Left lobe of liver (tissue), 2 donors: ENCODE measurements at places on chromosomes 6 and 20.
A peak's percentile ranks its signal among the peaks of the same experiment; 100 is the strongest.

DNA sequence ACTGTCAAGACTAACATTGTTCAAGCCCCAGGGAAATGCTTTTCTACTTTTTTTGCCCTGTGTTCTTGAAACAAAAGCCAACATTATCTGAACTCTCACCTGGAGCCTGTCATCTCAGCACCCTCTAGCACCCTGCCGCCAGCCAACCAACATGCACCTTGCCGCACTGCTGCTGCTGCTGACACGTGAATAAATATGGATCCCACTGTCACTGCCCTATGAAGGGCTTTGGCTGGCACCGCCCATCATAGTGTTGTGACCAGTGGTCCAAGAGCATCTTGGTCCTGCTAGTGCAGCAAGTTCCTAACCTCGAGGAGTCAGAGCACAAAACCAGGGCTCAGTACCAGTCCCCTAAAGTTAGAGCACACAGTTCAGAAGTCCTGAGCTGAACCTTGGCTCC is 41.6 kb downstream of the CENPW start:
- no peak for DNase-seq

DNA sequence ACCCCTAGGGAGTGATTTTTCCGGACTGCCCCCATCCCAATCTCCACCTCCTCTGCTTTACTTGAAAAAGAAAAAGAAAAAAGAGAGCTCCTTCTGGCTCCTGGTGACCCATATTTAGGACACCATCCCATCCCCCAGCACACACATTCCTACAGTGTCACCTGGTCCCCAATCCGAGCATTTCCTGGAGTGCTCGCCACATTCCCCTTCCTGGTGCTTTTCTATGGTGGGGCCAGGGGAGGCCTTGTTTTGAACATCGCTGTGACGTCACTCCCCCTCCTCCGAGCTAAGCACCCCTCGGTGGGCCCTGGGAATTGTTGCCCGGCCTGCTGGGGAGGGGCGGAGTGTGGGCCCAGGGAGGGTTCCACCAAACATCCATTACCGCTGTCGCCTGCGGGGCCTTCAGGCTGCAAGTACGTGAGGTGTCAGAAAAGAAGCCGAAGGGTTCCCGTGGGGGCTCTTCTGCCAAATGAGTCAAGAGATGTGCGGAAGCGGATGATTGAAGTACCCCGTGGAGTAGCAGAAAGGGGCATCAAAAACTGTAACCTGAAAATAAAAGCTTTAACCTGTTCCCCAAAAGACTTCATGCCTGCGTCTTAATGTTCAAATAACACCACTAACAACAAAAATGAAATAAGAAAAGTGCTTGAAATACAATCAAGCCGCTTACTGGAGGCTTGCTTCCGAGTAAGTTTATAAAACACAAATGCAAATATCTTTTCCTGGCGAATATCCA is 2.8 kb upstream of the FOXC1 start:
- DNase-seq: no peak

DNA sequence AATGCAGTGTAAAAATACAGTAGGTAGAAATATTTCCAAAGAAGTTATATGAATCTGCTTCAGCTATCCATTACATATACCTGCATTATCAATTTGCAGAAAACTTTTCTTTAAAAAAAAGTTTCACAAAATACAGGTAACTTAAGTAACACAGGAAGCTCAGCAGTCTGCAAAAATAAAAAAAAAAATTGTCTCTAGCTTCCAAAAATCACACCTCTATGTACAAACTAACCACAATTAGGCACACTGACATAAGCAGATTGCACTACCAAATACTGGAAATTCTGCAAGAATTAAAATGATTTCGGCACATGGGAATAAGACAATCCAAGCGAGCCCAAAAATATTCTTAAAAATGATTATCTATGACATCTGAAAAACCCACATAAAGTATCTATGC is 41.2 kb downstream of the ME1 start:
- DNase-seq: no peak

DNA sequence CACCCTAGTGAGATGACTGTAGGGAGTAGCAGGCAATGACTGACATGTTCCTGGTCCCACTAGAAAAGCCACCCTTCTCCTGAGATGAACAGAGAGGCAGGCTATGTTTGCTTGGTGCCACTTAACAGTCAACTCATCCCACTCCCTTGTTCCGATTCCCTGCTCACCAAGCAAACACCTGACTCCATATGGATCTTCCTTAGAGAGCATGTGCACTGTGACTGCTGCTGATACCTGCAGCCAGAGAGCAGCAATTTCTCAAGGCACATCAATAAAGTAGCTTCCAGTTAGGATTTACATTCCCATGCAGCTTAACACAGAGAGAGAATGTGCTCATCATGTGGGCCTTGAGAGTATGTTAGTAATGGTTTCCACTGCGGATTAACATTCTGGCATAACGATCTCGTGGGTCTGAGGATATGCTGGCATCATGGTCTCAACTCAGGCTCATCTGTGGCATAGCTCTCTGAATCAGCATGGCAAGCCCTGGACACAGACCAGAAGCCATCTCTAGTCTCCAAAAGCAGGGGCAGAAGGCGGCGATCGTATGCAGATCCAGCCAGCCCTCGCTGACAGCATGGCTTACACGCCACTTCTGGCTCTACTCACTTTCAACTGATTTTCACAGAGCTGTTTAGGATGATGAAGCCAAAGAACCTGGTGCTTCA is 43.9 kb downstream of the ATXN1 start:
- DNase-seq: no peak

DNA sequence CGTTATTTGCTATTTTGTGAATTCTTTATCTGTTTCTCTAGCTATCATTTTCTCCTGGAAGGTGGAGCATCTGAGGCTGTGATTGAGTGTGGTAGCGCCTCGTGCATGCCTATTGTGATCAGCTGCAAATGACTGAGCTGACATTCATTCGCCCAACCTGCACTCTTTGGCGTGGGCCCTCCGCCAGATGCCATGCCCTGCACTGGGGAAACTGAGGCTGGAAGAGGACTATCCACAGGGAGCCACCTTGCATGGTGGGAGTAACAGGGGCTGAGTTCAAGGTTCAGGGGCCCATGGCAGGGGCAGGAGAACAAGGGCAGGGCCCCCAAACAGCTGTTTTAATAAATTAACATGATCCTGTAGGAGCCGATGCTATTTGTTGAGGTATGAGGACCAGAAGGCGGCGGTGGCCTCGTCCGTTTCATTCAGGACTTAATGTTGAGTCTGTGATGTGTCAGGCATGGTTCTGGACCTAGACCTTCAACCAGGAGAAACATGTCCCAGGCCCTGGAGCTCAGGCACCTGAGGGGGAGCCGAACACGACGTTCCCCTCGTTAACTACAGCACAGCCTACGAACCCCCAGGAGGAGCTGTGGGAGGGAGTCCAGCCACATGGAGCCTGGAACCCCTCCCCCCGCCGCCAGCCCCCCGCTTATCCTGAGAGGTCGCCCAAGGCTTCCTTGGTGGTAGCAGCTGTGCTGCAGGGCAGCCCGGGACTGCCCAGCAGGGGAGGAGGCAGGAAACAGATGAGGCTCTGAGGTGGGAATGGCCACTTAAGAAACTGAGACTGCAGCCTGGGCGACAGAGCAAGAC is 242.9 kb downstream of the CDH4 start:
- no peak for DNase-seq

DNA sequence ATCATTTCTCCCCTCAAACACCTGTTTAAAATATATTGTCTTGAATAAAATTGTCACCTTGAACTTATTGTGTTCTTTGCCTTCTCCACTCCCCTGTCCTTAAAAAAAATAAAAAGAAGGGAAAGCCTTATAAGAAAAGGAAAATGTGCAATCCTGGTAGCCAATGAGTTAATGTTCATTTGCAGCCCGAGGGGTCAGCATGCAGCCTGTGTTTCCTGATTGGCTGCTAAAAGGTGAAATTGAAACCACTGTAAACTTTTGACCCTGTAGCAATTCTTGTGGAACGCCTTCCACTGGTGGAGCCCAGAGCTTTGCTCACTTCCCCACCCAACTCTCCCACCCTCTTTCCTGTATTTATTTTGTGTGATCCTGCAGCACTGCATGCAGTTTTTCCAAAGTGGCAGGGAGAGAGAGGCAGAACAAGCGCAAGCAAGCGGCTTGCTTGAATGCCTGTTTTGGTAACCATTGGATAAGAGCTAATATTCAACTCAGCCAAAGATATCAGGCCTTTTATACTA is 74.9 kb downstream of the NCOA3 start:
- DNase-seq: peak; percentile 82
